ENCODE measurements at places on chromosomes 5 and 9. TPM values are rescaled to one million over a fixed set of nuclear protein-coding genes. Genes with fewer than 3 reads are reported as not detected.

The COL15A1 gene
- 1.1 TPM for total RNA-seq

The IGFBPL1 gene
- total RNA-seq = not detected

The IL4 gene
- total RNA-seq = not detected

The HAPLN1 gene
- 0.77 TPM for total RNA-seq

Data from bronchial smooth muscle cell (primary cell).